Hematopoietic multipotent progenitor cell treated with erythropoietin and hydrocortisone succinate and interleukin-3 and kit ligand, for 4 days (in vitro differentiated cells): ENCODE measurements at places on chromosomes 3 and 15.

DNA sequence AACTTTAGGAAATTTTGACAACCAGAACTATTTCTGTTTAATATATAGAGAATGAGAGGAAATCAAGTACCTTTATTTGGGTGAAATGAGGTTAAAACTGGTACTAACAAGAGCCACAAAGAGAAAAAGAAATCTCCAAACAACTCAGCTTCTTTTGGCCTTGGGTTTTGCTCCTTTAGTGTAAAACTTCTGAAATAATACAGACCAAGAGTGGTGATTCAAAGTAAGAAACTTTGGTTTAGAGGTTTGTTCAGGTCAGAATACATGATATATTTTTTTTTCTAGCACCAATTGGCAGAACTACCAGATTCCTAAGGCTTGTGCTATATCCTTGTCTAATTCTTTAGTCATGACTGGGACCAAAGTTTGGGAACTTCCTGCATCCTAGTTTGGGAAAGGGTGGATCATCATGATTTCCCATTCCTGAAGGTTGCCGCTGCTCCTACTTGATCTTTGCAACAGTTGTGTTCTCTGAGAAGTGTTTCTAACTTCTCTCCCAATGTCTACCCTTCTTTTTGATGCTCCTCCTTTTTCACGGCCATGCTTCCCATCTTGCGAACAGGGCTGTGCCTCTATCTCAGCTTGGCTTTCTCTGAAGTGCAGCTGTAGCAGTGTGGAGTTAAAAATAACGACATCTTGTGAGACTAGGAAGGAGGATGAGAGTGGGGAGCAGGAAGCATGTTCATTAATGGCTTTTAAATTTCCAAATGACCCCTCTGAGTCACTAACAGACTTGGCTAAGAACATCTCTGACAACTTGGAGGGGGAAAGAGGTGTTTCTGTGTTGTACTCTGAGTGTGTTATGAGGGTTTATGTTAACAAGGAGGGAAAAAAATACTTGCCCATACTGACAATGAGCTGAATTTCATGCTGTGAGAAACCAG, 87.7 kb downstream of the KCNAB1 start:
- DNase-seq = no peak

DNA sequence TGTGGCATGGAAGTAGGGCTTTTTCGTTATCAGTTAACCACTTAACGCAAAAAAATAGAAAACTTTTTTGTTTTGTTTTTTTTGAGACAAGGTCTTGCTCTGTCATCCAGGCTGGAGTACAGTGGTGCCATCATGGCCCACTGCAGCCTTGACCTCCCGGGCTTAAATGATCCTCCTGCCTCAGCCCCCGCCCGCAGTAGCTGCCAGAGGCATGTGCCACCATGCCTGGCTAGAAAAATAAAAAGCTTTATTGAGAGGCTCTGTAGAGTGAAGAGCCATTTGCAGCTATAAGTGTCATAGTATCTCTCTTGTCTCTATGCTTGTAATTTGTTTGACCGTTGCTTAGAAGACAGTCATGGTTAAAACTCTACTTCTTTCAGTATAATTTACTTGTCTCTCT, 13.5 kb downstream of the PPP4R2 start:
- DNase-seq = no peak

DNA sequence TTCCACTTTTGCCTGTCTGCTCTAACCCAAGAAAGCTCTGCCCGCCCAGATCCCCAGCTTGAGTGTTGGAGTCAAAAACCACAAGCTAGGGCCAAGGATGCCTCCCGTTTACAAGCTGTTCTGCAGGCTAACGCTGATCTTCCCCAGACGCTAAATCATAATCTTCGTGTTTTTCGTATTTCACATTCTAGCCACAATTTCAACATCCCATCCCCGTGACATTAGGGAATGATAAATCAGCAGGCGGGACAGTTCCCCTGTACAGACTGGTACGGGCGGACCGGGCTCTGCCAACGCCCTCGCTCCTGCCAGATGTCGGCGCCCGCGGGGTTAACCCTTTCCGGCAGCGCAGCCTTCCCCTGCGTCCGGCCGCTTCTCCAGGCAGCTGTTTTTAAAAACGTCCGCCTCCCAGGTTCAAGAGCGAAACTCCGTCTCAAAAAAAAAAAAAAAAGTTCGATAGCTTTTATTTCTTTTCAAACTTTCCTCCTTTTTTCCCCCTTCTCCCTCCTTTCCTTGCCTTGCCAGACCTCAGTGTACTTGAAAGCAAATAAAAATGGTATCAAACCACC, 81.0 kb upstream of the BNC1 start:
- peak; percentile 71 for DNase-seq

DNA sequence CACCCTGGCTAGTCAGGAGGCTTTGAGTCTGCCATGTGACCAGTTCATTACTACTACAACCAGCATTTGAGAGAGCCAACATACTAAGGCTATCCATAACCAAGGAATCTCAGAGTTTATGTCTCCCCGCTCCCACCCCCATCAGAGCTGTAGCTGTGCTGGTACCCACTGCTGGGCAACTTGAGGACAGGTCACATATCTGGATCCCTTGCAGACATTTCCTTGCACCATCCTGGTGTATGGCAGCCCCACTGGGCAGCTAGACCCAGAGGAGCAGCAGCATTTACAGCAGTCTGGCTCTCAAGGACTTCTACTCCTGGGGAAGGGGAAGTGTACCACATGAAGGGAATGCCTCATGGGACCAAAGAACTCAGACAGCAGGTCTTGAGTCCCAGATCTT, 160.8 kb upstream of the ST8SIA2 start:
- no peak for DNase-seq

DNA sequence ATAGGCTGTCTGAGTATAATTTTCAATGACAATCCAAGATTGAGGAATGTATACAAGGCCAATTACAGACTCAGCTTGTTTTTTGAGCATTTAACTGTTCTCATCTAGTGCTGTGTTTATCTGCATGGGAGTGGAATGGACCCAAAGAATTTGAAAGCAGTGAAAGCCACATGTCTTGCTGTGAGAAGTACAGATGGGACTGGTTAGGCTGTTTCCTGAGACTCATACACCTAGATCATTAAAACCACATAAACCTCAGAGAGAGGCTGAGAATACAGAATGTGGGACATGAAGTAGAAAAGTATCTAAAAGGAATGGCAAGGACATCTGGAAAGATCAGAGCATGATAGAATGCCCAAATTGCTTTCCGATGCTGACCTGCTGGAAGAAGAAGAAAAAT, 224.6 kb downstream of the NLGN1 start:
- DNase-seq = no peak
